ENCODE measurements at places on chromosomes 3 and 15.

DNA sequence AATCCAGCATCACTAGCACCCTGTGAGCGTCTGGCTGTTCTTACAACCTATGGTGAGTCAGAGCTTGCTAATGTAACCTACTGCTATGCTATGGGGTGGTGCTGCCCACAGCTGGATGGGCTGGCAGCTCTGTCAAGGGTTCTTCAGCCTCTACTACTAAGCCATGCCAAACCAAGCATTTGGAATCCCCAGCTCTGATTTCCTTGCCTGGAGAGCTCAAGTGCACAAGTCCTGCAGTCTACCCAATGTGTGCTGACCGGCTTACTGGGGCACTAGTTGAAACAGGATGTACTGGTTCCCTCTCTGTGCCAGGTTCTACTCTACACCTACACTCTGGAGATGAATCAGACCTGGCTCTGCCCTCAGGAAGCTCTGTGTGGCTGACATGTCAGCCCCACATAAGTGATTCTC lies 4.2 kb downstream of the TEX264 start:
- DNase-seq, result no peak

- no peak for DNase-seq
Measured at GRCh38 chr15:38674448-38674847, 109.8 kb upstream of the RASGRP1 start.

DNA sequence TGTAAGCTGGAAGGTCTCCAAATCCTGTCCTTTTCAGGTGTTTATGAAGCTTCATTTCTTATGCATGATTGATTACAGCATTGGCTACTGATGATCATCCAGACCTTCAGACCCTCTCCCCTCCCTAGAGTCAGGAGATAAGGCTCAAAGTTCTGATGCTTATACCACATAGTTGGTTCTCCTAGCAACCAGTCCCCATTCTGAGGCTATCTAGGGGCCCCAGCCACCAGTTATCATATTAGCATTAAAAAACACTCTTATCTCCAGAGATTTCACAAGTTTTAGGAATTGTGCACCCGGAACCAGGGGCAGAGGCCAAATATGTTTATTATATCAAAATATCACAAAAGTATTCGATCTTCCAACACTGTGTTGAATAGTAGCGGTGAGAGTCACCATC lies 953.1 kb downstream of the FHIT start:
- no peak for DNase-seq

GRCh38 chr3:194019398-194020165 lies 116.4 kb upstream of the HES1 start:
- DNase-seq, result no peak

- DNase-seq, result no peak
Measured at GRCh38 chr15:55037071-55037470, 159.7 kb downstream of the RSL24D1 start.

DNA sequence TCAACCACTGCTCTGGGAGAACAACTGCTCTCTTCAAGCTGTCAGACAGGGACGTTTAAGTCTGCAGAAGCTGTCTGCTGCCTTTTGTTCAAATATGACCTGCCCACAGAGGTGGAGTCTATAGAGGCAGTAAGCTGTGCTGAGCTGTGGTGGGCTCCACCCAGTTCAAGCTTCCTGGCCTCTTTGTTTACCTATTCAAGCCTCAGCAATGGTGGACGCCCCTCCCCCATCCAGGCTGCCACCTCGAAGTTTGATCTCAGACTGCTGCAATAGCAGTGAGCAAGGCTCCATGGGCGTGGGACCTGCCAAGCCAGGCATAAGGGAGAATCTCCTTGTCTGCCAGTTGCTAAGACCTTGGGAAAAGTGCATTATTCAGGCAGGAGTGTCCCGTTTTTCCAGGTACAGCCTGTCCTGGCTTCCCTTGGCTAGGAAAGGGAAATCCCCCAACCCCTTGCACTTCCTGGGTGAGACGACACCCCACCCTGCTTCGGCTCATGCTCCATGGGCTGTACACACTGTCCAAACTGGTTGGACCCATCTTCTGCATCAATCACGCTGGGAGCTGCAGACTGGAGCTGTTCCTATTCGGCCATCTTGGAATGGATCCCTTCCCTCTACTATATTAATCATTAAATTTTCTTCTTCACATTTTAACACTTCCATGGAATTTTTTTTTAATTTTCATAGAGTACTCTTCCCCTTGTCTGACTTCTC lies 167.0 kb upstream of the UBE2E2 start:
- no peak for DNase-seq

DNA sequence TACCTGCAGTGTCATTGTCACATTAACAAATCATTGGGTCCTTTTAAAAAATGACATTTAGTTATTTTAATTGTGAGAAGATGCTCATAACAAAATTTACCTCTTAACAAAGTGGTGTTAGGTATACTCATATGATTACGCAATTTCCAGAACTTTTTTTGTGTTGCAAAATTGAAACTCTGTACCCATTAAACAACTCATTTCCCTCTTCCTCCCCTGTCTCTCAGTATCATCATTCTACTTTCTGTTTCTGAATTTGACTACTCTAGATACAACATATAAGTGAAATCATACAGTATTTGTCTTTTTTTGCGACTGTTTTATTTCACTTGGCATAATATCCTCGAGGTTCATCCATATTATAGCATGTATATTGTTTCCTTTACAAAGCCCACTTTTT lies 58.7 kb upstream of the CHST2 start:
- no peak for DNase-seq

DNA sequence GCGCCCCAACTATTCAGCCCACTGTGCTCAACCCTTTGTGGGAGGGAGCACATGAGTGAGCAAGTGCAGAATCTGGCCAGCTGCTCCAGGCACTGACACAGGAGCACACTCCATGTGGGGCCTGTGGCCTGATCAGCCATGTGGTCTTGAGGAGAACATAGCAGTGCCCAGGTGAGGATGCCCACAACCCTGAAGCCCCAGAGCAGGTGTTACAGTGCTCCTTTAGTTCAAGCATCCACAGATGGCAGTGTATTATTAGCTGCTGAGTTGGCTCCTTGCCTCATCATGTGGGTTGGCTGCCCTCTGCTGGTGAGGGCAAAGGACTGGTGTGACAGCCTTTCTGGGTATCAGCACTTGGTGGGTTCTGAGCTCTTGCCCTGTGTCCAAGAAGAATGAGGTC lies 1588.2 kb downstream of the SI start:
- no peak for DNase-seq

DNA sequence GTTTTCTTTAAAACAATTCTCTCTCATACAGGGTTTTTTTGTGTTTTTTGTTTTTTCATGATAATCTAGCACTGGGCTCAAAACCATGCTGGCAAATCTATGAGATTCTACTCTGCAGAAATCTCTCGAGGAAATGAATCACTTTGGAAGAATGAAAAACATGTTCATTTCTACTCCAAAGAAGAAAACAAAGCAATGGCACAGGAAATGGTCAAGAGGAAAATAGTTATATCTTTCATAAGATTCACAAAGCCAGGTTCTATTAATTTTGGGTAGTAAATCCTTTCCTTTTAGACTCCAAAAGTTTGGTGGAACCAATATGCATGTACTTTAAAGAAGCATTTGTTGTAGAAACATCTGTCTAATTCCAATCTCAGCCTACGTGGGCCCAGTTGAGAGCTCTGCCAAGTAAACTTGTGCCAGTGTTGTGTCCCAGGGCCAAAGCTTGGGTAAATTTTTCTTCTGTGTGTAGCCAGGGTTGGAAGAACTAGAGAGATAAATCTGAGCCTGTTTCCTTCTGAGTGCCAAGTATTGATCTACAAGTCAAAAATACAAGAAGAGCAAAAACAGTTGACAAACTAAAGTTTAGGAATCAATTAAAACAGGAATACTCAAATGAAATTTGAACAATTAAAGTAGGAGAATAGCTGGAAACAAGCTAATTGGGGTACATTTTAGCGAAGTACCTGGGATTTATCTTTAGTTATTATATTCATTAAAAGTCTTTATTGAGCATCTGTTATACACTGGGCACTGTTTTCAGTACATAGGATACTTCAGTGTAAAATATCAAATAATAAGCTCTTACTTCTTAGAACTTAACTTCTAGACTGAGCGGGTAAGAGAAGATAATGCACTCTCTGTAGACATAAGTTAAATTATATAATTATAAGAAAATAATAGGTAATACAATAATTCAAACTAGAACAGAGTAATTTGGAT lies 657.5 kb upstream of the NECTIN3 start:
- DNase-seq, result no peak

DNA sequence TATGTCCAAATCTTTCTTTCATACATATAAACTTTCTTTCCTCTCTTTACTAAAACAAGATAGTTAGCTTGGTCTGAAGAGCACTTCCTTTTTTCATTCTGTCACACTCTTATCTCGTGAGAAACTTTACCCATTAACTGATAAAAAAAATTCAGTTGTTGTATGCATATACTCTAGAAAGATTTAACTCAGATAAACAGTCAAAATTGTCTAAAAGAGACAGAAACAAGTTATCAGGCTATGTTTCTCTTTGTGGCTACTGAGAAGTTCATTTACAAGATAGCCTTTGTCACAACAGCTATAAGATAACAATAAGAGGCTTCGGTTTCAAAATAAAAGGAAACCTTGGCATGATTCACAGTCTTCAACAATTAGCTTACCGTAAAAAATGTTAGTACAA lies 235.7 kb upstream of the ATP10A start:
- DNase-seq, result no peak

- DNase-seq, result no peak
Measured at GRCh38 chr3:130504701-130505100, 12.3 kb upstream of the COL6A6 start.

DNA sequence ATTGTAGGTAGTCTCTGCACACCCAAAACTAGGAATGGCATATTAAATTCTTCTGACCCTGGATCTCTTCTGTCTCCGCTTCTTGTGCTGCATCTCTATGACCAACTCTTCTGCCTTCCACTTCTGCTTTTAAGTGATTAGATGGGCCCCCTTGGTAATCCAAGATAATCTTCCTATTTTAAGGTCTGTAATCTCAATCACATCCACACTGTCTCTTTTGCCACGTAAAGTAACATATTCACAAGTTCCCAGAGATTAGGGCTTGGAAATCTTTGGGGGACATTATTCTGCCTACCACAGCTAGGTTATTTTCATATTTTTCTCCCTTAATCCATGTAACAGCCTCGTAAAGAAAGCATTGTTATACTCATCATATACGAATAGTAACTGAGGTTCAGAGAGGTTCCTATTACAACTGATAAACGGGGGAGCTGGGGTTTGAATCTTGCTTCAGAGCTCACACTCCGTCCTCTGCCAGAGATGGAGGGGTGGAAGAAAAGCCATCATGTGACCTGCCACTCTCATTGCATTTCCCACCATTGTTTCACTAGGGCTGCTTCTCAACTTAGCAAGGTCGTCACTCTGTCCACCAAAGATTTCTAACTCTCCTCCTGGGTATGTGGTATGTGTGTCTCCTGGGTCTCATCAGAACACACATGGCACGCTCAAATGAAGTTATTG lies 6.6 kb upstream of the CD47 start:
- no peak for DNase-seq

GRCh38 chr3:192373032-192373431 lies 354.3 kb downstream of the FGF12 start:
- no peak for DNase-seq

GRCh38 chr3:119330181-119330580 lies 36.0 kb downstream of the ARHGAP31 start:
- no peak for DNase-seq

- DNase-seq, result no peak
Measured at GRCh38 chr15:65723876-65724275, 68.2 kb downstream of the DENND4A start.

GRCh38 chr3:127036209-127037020 lies 53.5 kb downstream of the PLXNA1 start:
- no peak for DNase-seq

DNA sequence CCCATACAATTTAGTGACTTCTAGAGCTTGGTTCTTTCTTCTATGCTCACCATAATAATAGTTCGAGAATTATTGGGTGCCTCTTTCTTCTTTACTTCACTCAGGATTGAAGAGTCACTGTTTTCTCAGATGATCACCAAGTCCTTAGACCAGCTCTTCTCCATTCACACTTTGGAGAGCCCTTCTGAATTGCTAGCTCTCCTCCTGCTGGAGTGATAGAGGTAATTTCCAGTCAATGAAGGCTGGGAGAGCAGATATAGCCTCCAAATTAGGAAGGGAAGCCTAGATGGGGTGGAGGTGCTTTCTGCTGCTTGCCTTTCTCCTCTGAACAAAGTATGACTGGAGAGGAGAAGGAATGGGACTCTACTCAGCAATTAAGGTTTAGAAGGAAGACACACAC lies 10.7 kb upstream of the BBX start:
- DNase-seq, result no peak

DNA sequence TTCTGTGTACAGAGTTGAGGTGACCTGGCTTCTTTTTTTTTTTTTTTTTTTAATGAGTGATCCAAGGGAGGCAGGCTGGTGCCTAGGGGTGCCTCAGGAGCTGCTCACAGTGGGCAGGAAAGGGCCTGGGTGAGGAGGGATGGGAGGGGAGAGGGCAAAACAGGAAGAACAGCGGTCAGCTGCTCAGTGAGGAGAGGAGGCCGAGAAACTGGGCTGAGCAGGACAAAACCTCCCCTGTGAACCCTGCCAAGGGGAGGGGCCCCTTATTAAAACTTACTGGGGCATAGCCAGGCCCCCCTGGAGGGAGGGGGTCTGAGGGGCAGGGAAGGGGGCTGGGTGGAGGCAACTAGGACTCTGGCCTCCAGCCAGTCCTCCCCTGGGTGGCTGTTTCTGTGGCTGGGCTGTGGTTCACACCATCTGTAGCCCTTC lies 3.5 kb downstream of the PLEKHO2 start:
- DNase-seq, result no peak

DNA sequence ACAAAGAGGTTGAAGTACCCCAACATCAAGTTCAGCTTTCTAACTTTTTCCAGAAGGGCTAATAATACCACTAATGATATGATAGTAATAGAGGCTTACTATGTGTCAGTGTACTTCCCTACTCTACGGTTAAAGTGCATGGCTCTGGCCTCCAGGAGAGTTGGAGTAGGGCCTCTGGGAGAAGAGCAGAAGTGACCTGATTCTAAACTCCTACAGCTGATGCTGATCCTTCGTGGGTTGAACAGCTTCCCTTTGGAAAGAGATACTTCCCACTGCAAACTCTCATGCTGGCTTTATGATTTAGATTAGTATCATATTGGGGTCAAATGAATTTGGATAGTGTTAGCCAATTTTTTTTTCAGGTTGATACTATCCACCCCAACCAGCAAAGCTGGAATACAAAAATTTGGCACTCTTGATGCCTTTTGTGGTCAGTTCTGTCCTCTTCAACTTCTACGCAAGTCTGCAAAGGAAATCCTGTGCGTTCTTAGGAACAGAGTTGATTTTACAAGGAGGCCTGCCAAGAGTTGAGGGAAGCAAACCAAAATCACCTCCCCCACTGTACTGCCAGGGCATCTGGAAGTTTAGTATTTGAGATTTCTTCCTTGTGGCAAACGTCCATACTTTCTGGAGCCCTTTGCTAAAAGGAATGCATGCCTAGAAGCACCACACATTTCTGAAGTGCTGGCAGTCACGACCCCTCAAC lies 17.8 kb downstream of the TMEM212 start:
- DNase-seq, result no peak

DNA sequence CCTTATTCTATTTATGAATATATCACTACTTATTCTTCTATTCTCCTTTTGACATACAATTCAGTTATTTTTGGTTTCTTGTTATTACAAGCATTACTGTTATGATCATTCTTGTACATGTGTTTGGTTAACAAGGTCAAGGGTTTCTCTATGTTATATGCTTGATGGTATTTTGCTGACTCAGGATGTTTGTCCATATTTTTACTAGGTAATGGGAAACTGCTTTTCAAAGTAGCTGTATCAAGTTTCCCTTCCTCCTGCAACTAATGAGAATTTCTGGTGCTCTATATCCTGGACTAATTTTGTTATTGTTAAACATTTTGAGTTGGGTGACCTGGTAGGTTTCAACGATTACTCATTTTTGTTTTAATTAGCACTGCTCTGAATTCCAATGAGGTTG lies 841.0 kb downstream of the OTOL1 start:
- DNase-seq, result no peak
